Foreskin keratinocyte (primary cell): ENCODE measurements at places on chromosomes 7 and 10.

DNA sequence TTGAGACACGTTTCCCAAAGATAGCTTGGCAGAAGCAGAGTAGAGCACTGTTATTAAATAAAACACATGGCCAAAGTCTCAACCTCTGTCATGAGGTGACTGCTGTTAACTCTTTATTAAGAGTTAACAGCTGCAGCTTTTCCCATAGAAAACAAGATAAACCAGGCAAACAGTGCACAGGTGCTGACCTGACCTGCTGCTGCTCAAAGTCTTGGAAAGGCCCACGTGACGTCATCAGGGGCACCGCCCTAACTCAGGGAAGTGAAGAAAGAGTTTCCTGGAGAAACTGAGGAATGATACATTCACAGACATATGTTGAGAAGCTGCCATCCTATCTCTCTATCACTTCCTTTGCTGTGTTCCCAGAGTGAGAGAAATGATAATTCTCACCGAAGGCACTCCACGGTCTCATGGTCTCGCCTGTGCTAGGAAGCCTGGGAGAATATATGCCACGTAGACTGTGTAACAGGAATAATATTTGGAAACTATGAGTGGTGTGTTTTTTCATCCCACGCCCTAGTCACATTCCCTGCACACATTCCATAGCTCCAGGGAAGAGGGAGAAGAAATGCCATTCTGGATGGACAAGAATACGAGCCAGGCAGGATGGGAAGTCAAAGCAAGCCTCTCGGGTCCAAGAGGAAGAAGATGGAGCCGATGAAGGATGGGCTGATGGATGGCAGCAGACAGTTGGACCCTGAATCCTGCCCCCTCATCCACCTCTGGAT is 146.2 kb upstream of the NFE2L3 start:
- DNase-seq, result peak; percentile 25

GRCh38 chr10:76026176-76026771 is 594.9 kb downstream of the LRMDA start:
- no peak for DNase-seq

GRCh38 chr7:47039904-47040303 is 542.0 kb downstream of the TNS3 start:
- no peak for DNase-seq

- DNase-seq, result no peak
Observed at GRCh38 chr7:29297194-29297890, 102.8 kb downstream of the CHN2 start.

- DNase-seq, result no peak
Observed at GRCh38 chr10:122290334-122290733, 19.2 kb downstream of the BTBD16 start.

- DNase-seq, result no peak
Observed at GRCh38 chr7:29483219-29484104, 80.2 kb upstream of the PRR15 start.

GRCh38 chr10:129028451-129028850 is 438.6 kb upstream of the MGMT start:
- no peak for DNase-seq

DNA sequence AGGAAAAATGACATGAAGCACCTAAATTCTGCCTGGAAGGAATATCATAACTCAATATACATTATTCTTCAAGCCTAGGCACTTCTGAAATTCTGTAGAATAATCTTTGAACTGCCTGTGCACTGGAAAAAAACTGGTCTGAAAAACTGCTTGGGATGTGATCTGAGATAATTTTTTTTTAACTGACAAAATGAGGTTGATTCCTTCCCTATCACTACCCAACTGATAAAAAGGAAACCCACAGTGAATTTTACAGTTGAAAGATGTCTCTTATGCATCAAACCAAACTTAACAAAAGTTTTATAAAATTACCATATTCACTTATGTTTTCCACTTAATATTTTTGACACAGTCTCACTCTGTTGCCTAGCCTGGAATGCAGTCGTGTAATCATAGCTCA is 67.2 kb upstream of the FAM133B start:
- DNase-seq, result no peak

DNA sequence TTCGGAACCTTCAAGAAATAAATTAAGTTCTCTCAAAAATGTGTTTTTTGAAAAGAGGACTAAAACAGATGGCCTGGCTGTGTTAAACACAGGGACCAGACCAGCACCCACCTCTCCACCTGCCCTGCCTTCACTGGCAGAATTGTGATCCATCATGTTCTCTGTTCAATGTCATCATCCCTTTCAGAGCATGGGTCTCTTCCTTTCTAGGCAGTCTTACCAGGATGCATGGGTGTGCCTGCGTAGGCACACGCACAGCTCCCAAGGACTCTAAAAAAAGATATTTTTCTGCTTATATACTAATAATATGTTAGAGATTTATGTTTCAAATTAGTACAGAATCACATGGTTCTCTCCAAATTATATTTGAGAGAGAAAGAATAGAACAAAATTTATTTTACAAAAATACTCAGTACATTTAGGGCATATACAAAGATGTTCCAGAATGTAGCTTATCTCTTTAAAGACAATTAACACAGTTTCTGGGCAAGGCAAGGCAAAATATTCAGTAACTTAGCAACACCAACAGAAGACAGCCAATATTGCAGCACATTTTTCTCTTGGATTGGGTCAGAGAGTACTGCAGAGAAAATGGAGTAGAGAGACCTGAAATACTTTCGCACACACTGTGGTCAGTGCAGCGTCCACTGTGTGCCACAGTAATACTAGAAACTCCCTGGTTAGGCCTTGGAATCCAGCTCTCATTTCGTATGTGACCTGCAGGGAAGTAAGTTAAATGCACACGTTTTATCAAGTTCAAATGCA is 52.8 kb downstream of the EGFR start:
- no peak for DNase-seq

- no peak for DNase-seq
Observed at GRCh38 chr7:19317461-19317860, 172.2 kb upstream of the FERD3L start.

GRCh38 chr7:24444666-24445440 is 128.4 kb upstream of the PALS2 start:
- no peak for DNase-seq

- DNase-seq, result no peak
Observed at GRCh38 chr7:128260069-128260795, 19.2 kb downstream of the LEP start.

- no peak for DNase-seq
Observed at GRCh38 chr7:1942243-1942940, 272.3 kb downstream of the ELFN1 start.

- DNase-seq, result peak; percentile 96
Observed at GRCh38 chr7:55073976-55074528, 55.2 kb downstream of the EGFR start.

- no peak for DNase-seq
Observed at GRCh38 chr10:96322275-96322674, 18.0 kb downstream of the DNTT start.

DNA sequence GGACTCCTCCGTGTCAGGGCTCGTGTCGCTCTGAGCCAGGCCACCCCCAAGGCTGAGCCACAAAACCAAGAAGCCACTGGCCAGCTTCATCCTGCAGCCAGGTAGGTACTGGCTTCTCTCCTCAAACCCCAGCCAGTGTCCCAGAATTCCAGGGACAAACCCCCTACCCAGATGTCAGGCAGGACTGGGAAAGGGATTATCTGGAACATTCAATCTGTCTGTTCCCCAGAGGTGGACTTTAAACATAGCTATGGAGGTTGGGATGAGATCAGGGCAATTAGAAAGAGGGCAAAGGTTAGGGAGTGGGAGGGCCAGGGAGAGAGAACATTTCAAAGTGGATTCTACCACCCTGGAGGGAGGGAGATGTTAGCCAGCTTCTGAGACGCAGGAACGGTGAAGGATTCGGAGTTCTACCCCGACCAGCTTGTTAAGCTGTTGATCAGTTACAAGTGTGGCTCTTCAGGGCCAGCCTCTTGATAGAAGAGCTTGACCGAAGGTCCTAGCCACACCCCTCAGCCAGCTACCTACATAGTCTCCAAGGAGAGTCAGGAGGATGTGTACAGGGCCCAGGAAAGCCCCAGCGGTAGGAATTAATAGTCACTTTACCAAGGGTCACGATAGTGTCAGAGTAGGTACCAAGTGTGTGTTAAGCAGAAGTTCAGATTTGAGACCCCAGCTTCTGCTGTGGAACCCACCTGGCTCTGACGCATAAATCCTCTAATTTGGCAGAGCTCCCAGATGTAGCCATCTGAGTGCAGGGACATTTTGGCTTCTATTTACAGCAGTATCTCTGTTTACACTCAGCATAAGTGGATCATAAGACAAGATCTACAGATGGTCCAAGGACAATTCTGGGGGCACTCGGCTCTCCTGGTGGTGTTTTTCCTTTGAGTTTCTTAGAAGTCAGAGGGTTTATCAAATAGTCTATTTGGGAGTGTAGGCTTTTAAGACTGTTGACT is at the start of gene PLA2G12B:
Gene PLA2G12B, minus strand, starts transcription at position 211 of the 959 bp plus-strand sequence. Its CDS starts 121 bp downstream, at position 90.
- no peak for DNase-seq

GRCh38 chr7:99209781-99210180 is 1.9 kb upstream of the KPNA7 start:
- DNase-seq, result no peak

- DNase-seq, result no peak
Observed at GRCh38 chr10:17412323-17412722, 42.1 kb downstream of the ST8SIA6 start.

DNA sequence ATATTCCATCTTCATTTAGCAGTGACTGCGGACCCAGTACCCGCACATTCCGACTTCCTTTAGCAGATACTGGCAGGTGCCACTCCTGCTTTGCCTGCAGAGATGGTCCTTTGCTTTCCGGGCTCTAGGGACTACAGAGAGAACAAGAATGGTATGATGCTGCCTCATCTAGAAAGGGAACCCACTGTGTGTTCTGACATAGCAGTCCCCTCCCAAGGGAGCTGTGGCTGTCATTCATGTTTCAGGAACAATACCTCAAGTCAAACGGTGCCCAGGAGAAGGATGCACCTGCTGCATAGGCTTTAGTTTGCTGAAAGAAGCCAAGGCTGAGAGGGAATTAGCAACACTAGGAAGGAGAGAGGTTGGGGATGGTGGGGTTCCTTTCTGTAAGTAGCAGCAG is 15.9 kb upstream of the TMEM72 start:
- no peak for DNase-seq

GRCh38 chr7:22666732-22667131 is 60.3 kb upstream of the IL6 start:
- DNase-seq, result peak; percentile 69

DNA sequence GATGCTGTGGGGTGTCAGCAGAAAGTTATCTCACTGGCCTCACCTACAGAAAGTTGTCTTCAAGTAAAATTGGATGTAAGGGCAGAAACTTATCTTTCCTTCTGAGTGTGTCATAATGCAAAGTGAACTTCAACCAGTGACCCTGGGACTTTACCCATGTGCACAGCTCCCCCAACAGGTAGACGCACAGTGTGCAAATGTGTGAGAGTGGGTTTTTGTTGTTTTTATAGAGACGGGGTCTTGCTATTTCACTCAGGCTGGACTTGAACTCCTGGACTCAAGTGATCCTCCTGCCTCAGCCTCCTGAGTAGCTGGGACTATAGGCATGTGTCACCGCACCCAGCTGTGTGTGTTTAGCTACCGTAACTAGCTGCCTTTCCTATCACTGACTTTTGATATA is 6.4 kb upstream of the KAZALD1 start:
- no peak for DNase-seq

- no peak for DNase-seq
Observed at GRCh38 chr7:135862586-135863340, 114.2 kb upstream of the FAM180A start.

GRCh38 chr10:63157845-63158624 is 24.9 kb downstream of the NRBF2 start:
- peak; percentile 51 for DNase-seq

DNA sequence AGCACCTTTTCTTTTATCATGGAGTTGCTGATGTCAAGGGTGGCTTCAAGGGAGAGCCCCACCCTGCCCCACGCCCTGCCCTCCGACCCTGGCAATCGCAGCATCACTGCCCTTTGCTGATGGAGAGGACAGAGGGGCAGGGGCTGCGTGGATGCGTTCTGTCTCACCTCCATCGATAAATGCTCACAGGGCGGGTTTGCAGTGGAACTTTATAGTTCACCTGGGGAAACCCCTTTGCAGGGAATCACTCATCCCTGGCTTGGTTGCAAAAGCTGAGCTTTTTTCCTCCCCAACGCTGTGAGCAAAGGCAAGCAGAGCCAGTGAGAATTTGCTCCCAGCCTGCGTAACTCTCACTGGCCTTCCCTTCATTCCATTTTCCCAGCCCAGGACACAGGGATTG is 176.8 kb downstream of the WDR37 start:
- DNase-seq, result no peak

- no peak for DNase-seq
Observed at GRCh38 chr10:132409667-132410028, 12.6 kb downstream of the PWWP2B start.

- DNase-seq, result peak; percentile 12
Observed at GRCh38 chr7:21370283-21370982, 57.5 kb upstream of the SP4 start.

DNA sequence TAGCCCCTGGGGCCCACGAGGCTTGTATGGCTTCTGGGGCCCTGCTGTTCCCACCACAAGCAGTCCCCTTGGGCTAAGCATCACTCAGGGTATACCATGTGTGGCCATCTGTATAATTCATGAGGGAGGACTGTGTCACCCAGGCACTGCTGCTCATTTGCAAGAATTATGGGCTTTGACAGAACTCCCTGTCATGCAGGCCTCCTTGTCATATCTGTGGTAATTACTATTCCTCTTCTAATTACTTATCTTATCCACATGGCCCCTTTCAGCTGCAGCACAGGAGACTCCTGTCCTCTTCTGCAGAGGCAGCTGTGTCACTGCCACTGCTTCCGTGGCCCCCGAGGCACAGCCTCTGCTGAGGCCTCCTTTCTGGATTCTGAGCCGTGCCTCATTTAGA is 46.3 kb downstream of the LRMDA start:
- DNase-seq, result no peak

- DNase-seq, result no peak
Observed at GRCh38 chr10:24716295-24716694, 7.4 kb downstream of the ARHGAP21 start.

DNA sequence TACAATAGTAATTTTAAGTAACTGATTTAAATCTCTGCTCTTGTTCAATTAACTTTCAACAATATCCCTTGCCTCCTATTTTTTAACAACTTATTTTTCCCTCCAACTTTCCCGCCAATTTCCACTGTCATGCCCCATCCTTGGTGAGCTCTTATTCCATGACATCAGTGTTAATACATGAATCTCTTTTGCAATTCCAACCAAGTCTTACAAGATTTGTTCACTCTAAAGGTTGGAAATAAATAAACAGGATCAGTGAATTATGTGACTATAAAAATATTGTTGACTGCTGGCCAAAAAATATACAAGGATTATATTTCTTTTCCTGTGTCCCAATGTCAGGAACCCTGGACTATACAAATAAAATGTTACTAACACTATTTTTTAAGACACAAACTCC is 21.0 kb upstream of the AGMO start:
- no peak for DNase-seq

GRCh38 chr10:102629661-102630614 is 14.3 kb upstream of the TRIM8 start:
- DNase-seq, result no peak

DNA sequence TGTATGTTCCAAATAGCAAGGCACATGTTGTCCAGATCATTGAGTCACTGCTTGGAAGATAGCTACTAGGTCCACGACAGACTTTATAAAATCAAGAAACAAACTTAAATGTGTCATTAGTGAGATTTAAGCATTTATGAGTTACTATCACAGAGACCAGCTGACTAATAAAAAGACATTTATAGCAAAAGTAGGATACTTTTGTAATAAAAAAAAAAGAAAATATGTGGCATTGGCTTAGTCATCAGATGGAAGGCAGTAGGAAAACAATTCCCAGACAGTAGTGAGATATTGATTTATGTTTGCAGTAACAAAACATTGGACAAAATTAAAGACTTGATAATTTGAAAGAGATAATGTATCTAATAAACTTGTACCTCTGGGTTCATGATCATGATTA is 881.0 kb upstream of the LRRN3 start:
- DNase-seq, result no peak
